Suppressor macrophage treated with lipopolysaccharide for 1 hour (primary cell): ENCODE measurements at places on chromosomes 12 and 14.

DNA sequence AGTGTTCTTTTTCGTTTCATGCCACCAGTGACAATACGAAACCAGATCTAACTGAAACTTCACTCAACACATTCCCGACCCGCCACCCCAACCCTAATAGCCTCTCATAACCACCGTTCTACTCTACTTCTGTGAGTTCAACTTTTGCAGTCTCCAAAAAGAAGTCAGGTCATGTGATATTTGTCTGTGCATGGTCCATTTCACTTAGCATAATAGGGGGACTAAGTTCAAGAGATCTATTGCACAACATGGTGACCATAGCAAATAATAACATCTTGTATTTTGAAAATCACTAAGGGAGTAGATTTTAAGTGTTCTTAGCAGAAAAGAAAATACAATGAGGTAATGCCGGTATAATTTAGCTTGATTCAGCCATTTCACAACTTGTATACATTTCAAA lies 376.4 kb downstream of the DIO2 start:
- DNase-seq = no peak

- DNase-seq = no peak
These were observed 57.0 kb upstream of the FOXN3 start for GRCh38 chr14:89473989-89474388.

DNA sequence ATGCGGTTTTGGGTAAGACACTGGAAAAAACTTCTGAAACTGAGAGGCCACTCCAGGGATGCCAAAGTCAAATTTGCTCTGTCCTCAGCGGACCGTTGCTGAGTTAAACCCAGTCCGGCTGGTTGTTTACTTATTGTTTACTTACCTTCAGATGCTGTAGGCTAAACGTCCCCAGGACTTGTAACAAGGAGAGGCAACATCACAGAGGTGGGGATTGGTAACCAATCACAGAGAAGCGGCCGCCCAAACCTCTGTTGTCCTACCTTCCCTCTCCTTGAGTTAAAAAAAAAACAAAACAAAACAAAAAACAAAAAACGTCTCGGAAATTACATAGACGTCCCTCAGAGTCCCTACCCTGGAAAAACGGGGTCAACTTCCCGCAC lies 380 bp downstream of the ANO2 start:
- DNase-seq = no peak

DNA sequence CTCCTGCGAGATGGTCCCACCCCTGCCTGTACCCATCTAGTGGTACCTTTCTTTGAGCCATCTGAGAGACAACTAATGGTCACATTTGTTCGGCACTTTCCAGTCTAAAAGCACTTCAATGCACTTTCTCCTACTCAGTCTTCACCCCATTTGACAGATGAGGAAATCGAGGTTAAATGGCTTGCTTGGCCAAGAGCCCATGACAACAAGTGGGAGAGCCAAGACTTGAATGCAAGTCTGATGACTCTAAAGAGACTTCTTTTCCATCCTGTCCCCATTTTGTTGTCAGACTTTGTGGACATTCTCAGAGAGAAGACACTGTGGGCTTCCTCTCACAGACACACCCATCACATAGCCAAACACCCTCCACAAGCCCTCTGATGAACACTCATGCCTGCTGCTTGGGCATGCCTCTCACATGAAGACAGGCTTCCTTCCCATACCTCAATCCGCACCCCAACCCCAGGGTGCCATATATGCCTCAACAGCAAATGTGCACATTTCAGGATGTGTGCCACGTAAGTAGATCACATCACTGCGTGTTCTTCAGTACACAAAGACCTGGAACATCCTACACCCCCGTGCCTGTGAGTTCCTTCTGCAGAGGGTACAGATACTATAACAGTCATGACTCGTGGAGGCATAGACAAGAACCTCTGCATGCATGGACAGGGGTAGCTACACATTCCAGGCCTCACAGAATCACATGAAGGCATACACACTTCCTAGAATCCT lies 805 bp downstream of the MYH7 start:
- no peak for DNase-seq

GRCh38 chr12:89514751-89515150 lies 9.8 kb downstream of the GALNT4 start:
- peak; percentile 76 for DNase-seq
